ENCODE measurements at places on chromosomes 3 and 15.

GRCh38 chr15:74387621-74388362, 20.3 kb upstream of the CYP11A1 start:
- no peak for DNase-seq

- no peak for DNase-seq
Measured at GRCh38 chr3:55412545-55412944, 74.6 kb downstream of the WNT5A start.

GRCh38 chr3:150917951-150918350, 12.7 kb upstream of the MINDY4B start:
- DNase-seq = no peak

DNA sequence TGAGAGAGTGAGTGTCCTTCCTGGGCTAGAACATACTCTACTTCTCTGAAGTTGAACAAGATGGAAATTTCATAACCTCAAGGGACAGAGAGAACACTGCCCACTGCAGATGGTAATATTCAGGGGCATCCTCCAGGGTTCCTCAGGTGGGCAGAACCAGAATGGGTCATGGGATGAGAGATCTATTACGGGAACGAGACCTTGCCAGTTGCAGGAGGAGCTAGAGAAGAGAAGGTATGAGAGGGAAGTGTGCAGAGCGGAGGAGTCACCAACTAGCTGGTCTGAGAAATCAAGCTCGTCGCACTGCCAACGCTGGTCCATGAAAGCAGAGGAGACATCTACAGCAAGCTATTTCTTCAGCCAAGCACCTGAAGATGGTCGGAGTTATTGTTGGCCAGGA, 184.7 kb downstream of the TJP1 start:
- DNase-seq = no peak

- no peak for DNase-seq
Measured at GRCh38 chr3:12312010-12312409, 23.1 kb downstream of the PPARG start.

DNA sequence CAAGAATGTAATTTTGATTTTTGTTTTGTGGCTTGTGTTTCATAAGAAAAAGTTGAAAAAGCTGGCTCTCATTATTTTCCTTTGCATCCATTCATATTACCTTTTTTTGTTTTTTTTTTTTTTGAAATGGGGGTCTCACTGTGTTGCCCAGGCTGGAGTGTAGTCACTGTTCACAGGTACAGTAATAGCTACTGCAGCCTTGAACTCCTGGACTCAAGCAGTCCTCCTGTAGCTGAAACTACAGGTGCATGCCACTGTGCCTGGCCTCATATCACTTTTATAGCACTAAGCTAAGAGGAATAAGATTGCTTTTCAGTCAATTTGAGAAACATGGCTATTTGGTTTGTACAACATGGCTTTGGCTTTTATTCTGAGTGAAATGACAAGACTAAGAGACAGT, 49.8 kb downstream of the TCF12 start:
- DNase-seq = no peak

DNA sequence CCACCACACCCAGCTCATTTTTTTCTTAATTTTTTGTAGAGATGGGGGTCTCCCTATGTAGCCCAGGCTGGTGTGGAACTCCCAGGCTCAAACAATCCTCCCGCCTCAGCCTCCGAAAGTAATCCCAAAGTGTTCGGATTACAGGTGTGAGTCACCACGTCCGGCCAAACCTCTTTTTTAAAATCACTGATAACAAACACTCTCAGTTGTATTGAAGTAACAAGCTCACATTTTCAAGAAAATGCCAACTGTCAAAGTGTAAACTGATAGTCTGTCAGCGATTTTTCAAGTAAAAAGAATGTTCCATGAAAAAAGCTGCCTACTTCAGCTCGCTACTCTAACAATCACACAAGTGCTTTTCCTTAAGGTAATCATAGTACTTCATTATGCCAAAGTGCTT, 33.4 kb downstream of the UBXN7 start:
- no peak for DNase-seq

DNA sequence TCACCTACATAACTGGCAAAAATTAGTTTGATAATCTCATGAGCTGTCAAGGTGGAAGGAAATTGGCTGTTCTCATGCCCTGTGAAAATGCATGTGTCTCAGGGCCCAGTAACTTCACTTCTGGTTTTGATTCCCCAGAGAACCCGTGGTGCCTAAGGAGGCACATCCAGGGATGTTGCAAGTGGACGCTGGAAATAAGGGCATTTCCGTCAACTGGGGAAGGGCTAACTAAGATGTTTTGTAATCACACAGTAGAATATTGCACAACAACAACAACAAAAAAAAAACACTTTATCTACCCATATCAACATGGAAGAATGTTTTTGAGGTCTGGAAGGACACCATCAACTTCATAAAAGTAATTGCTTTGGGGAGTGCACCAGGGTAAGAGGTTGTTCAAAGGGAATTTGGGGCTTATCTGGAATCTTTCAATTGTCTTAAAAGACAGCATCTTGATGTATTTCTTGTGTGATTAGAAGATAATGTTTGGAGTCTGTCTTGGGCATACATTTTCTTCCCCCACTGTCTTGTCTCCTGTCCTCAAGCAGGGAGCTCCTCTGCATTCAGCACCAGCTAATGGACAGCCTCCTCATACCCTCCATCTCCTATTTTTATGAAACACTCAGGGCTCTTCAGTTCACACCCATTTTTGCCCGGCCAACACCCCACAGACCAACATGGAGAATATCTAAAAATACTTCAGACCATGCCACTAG, 37.2 kb upstream of the PRR20G start:
- peak; percentile 11 for DNase-seq

DNA sequence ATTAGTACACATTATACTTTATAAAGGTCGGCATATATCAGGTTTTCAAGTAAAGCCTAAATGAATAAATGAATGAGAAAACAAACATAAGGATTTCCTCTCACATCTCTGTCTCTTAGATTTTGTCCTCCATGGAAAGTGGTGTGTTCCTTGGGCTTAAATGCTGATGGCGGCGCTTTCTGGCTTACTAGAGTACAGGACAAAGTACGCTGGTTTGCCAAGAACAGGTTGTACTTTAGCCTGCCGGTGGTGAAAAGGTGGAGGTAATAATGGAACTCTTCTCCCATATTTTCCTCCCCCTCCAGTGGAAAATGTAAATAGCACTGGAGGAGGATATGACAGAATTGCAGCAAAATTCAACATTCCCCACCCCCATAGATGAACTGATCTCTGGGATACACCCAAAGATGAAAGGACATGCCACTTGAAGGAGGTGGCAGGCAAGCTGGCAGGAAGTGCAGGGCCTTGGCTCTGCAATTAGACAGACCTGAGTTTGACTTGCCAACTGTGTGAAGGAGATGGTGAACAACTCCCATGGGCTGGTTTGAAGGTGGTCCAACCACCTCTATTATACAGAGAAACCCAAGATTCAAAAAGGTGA, 29.3 kb downstream of the CEP152 start:
- DNase-seq = no peak

DNA sequence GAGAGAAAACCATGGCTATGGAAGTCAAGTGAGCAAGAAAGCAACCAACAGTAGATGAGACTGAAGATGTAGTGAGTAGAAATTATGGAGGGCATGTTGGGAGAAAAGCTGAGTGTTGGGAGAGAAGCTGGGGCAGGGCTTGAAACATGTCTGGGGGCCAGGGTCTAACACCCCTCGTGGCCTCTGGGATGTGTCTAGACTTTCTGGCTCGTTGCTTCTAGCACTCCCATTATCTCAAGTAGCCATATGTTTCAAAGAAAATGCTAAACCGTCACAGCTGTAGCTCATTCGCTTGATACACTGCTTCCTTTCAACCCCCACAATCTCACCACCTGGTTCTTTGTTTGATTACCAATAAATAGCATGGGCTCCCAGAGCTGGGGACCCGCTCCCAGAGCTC, 83.8 kb upstream of the BCHE start:
- no peak for DNase-seq

DNA sequence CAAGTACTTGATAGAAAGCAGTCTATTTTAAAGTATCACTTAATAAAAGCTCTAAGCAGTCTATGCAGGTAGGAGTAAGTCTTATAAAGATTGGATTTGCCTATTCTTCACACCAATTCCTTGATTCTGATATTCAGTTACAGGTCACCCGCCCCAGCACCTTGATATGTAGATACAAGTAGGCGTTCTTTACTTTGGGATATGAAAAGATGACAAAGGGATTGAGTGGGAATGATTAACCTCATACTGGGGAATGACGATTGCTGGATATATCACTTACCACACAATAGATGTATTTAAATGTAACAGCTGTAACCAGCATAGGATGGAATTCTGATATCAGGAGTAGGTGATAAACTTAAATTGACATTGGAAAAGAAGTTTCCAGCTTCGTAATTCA, 47.1 kb downstream of the HHLA2 start:
- no peak for DNase-seq

DNA sequence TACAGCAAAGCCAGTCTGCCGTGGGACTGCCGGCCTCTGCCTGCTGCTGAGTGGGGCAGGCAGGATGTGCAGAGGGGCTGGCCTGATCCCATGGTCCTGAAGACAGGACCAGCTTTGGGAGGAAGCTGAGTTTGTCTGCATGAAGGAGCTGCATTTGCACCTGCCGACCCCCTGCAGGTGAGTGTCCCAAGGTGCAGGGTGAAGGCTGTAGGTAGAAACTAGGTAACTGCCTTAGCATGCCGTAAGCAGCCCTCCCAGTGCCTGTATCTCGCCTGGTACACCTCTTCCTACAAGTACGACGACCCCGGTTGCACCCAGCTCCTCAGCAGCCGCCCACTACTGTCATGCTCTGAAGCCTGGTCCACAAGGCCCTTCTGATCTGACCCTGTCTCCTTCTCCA, 34.9 kb downstream of the AMOTL2 start:
- no peak for DNase-seq

GRCh38 chr3:66854601-66855151, 143.4 kb upstream of the KBTBD8 start:
- DNase-seq = no peak
